Stimulated activated CD4-positive, alpha-beta T cell treated with anti-CD3 and anti-CD28 coated beads, Interleukin-12 subunit alpha, Interleukin-12 subunit beta, amount 100 ng/mL, for 24 hours (primary cell): ENCODE measurements at places on chromosomes 5 and 9.

GRCh38 chr5:59218424-59219045 lies 635.7 kb downstream of the RAB3C start:
- DNase-seq, result no peak

DNA sequence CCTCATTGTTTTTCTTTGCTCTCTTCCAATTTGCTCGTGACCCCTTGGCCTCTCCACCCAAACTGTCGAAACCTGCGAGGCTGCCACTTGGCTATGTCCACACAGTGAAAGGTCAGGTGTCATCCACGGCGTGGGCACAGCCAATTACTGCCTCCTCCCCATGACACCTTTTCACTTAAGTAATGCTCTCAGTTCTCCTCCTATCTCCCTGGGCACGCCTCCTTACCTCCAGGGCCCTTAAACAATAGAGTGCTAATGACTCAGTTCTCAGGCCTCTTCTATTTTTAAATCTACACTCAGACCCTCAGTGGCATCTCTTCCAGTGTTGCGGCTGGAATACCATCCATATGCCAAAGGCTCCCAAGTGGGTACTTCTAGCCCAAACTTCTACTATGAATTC lies 256.8 kb downstream of the ROR2 start:
- DNase-seq, result no peak

- DNase-seq, result no peak
Measured at GRCh38 chr5:147448766-147449165, 61.1 kb downstream of the DPYSL3 start.

GRCh38 chr5:38465061-38465460 lies 91.4 kb downstream of the LIFR start:
- no peak for DNase-seq

GRCh38 chr5:112822456-112822855 lies 38.6 kb upstream of the SRP19 start:
- DNase-seq, result no peak

DNA sequence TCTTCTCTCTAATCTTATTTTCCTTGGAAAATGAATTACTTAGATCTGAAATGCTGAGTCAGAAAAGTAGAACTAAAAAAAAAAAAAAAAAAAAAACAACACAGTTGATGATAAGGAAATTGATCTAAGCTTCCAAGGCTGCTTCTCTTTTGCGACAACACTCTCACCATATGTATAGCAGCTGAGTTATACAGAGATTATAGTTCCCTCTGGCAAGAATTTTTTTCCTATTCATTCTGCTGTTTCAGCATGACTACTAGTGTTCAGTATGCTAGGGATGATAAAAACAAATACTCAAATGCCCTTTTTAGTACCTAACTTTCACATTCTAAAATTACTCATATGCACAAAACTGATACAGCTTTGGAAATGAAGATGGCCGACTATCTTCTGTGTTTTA lies 267.3 kb downstream of the MLLT3 start:
- no peak for DNase-seq

DNA sequence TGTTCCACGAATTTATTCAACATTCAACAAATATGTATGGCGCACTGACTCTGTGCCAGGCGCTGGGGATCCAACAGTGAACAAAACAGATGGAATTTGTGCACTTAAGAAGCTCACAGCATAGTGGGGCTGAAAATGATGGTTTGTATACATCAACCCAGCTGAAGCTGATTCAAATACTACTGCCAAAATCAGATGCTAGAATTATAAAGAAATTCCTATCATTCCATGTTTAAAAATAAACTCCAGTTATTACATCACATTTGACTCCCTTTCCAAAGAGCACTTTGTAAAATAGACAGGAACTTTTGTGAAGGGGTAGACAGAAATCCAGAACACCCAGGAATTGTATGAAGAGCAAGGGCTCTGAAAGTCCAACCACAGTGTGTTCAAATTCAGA lies 54.1 kb downstream of the ZNF608 start:
- DNase-seq, result no peak

- DNase-seq, result no peak
Measured at GRCh38 chr5:44388321-44389089, 715 bp downstream of the FGF10 start.

DNA sequence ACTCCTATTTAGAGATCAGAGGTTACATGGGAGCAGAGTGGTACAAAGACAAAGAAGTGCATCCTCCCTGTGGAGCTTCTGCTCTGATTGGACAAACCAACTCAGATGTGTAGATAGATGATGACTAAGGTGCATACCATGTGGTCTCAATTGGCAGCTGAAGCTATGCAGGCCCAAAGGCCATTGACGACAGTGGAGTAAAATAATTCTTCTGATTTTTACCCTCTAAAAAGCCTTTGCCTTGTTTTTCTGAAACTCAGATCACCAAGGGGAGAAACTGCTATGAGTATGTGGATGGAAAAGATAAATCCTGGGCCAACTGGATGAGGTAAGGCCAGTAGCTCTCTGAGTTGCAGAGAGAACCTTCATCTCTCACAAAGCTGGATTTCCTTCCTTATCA lies 15.6 kb downstream of the PRDM9 start:
- DNase-seq, result no peak

DNA sequence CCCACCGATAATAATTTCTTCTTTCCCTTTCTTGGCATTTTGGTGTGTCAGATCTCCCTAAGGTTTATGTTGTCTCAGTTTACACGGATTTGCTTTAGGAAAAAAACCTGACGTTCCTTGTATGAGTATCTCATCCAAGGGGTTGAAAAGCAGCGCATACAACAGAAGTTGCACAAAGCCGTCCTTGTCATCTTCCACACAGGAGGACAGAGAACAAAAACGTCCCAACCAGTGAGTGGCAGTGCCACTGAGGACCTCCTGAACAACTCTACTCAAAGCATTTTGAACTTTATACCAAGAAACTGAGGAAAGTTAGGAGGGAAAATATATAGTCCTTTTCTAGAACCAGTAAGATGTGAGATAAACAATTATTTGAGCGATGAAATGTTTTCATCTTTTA lies 547.0 kb downstream of the PDE4D start:
- no peak for DNase-seq

- no peak for DNase-seq
Measured at GRCh38 chr5:96997265-96997859, 61.5 kb downstream of the LNPEP start.

DNA sequence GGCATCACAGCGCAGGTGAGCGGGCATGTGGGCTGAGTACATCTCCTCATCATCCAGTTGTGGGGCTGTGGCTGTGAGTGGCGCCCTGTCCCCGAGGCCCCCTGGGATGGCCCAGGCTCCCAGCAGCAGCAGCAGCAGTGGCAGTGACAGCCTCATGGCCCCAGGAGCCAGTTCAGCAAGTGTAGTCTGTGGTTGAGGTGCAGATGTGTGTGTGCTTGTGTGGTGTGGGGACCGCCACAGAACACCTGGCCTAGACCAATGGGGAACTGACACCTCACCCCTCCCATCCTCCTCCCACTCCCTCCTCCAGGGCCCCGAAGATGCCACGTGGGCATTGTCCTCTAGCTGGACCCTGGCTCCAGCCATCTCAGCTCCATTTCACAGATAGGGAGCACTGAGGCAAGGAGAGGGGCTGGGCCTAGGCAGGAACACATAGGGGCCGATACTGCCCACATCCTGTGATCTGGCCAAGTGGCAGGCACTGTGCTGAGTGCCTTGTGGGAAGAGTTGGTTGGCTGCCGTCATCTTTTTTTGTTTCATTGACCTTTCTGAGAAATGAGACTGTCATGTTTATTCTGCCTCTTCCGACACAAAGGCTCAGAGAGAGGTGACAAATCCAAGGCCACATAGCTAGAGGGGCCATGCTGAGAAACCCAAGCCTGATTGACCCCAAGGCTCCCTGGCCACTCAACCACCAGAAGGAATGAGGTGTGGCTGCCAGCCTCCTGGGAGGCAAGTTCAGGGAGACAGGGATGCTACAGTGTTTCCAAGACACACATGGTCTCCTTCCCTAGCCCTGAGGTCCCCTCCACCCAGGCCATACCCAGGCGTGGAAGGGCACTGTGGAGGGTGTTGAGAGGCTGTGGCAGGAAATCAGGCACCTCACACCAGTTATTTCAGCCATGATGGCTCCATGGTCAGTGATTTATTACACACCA lies at the start of gene MZB1:
Gene MZB1, minus strand, starts transcription at position 213 of the 938 bp plus-strand sequence. Its CDS starts 57 bp downstream, at position 156.
- DNase-seq, result no peak

DNA sequence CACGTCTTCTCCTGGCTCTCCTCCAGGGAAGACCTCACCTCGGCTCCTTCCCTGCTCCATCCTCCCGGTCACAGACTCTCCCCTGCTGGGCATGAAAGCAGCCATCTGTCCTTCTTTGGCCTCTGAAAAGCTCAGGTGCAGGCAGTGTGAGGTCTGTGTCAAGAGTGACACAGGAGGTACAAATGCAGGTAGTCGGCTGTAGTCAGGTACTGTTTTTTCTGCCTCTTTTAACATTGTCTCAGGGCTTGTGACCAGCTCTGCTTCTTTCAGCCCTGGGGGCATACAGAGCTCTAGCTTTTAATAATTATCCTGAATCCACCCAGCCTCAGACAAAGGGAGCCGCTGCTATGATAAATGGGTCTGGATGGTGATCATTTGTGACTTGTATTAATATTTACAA lies 46.4 kb downstream of the C5orf15 start:
- no peak for DNase-seq

DNA sequence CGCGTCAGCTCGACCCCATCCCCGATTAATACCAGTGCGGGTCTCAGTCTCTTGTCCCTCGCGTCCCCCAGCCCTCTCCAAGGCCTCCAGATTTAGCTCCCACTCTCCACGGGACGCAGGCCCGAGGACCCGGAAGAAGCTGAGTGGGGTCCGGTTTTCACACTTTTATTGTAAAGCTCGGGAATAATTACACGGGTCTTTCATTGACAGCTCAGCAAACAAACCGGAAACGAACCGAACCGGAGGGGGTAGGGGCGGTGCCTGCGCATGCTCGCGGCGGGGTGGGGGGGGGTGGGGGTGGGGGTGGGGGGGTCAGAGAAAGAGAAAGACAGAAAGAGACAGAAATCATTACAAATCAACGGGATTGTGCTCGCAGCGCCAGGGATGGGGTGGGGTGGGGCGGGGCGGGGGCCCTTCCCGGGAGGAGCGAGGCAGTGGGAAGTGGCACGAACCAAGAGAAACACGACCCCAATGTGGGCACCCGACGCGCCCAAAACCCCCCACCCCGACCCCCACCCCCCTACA lies 27.9 kb downstream of the PCDH1 start:
- no peak for DNase-seq

DNA sequence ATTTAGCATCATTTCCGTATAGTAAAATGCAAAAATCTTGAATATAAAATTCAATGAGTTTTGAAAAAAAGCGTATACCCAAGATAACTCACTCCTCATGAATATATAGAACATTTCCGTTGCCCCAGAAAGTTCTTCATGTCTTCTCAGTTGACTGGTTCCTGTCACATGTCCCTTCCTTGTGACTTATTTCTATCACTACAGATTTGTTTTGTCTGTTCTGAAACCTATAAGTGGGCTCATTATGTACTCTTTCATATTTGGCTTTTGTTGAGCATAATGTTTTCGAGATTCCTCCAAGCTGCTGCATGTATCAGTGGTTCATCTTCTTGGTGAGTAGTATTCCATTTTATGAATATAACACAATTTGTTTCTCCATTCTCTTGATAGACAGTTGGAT lies 11.0 kb upstream of the HACD4 start:
- DNase-seq, result no peak
